ENCODE measurements at places on chromosomes 3 and 15.

GRCh38 chr15:58705105-58705504 is 44.4 kb downstream of the ADAM10 start:
- DNase-seq, result no peak

GRCh38 chr15:64634027-64634426 is 141.4 kb downstream of the RBPMS2 start:
- DNase-seq, result no peak

DNA sequence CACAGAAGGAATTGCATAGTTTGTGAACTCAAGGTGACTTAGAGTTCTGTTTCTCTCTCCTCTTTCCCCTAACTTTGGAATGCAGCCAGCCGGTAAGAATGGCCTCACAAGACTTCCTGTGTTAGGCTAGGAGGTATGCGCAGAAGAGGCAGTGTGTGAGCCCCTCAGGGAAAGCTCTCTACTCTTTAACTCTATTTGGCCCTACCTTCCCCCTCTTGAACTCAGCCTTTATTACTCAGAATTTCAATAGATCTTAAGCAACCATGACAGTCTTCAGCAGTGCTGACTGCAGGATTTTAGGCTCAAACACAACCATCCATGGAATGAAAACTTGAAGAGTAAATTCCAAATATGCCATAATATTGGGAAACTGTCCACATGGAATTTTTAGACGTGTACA is 209.5 kb downstream of the DTWD1 start:
- no peak for DNase-seq

GRCh38 chr15:27623560-27624305 is 475.4 kb downstream of the OCA2 start:
- DNase-seq, result no peak

GRCh38 chr15:93860701-93861100 is 370.7 kb upstream of the MCTP2 start:
- no peak for DNase-seq
